Right atrium auricular region (tissue), 2 donors: ENCODE measurements at places on chromosomes 3 and 15.

- no peak for DNase-seq
Measured at GRCh38 chr3:64048631-64049061, 25.4 kb upstream of the PSMD6 start.

GRCh38 chr3:152300029-152300731, 31.5 kb downstream of the MBNL1 start:
- no peak for DNase-seq

- DNase-seq: no peak
Measured at GRCh38 chr3:46932455-46933225, 43.9 kb downstream of the CCDC12 start.

GRCh38 chr3:32442766-32443165, 51.1 kb downstream of the CMTM7 start:
- DNase-seq: no peak

GRCh38 chr3:126269354-126269753, 87.9 kb downstream of the KLF15 start:
- no peak for DNase-seq

DNA sequence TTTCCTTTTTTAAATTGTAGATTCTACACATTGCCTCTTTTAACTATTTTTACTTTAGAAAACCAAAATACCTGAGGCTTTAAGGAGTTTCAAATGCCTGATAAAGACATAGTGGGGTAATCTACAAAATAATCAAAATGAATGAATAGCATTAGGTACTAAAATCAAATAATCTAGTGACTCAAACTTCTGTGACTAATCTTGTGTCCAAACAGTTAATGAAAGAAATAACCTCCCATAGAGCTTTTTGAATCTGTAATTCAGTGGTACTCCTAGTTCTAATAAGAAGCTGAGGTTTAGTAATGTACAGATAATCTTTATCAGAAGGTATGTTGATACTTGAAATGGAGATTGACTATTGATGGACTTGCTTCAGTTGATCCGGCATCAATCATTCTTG, 53.0 kb downstream of the DTWD1 start:
- DNase-seq: no peak

DNA sequence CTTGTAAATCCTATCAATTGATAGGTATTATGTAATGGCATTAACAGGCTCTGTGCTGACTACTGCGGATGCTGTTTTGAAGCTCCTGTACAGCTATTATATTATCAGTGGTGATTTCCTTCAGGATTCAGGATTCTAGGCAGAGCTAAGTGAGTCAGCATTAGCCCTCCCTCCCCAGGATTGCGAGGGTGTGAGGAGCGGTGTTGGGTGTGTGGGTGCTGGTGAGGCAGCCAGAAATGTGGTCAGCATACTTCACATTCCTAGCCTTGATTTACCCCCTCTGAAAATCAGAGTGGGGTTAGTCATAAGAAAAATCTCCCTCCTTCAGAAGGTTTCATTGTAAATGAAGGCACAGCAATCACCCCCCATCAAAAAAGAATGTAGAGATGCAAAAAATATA, 72.5 kb downstream of the SNTN start:
- no peak for DNase-seq

DNA sequence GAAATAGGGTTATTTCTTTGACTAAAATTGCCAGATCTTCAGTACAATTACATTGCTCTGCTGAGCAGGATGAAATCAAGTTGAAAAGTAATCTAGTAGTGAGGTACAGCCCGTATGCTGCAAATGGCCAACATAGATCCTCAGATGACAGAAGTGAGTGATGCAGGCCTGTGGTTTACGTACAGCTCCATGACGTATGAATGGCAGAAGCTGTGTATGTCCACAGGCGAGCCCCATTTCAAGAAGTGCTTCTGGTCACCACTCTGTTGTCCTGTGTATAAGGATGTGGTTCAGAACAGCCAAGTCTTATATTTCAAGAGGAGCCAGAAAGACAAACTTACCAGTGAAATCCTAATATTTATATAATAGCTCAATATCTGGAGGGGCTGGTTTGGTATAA, 9.2 kb downstream of the CD86 start:
- DNase-seq: no peak

- DNase-seq: no peak
Measured at GRCh38 chr3:196195664-196196265, 15.4 kb downstream of the ZDHHC19 start.

DNA sequence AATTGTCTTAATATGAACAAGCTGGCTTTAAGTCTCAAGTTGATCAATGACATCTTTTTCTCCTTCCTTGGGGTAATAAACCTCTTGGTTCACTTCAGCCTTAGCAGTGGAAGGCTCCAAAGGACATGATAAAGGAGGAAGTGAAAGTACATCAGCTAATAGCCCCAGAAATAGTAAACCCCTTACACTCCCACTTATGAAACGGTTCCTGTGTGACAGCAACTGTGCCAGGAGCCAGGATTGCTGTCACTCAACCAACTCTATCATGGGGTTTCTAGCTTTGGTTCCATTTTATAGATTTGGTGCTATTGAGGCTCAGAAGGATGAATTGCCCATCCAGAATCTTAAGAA, 216.7 kb downstream of the ABHD5 start:
- no peak for DNase-seq

- no peak for DNase-seq
Measured at GRCh38 chr15:48751595-48751994, 59.3 kb downstream of the CEP152 start.

DNA sequence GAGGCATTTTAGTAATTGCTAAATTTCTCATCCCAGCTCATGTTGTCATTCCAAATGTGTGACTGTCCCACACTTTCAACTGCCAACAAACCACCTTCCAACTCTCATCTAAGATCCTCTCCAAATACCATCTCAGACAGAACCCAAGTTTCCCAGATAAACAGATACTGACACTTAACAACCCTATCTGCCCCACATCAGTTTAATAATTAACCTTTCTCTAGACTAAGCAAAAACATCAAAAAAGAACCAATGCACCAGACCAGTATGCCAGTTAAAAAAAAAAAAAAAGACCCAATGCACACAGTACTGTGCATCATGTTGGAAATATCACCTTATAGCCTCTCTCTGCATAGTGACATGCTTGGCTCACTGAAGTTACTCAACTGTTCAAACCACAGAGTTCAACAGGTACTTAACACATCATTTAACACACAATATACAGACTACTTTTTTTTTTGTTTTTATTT, 5.5 kb downstream of the SFMBT1 start:
- DNase-seq: no peak

DNA sequence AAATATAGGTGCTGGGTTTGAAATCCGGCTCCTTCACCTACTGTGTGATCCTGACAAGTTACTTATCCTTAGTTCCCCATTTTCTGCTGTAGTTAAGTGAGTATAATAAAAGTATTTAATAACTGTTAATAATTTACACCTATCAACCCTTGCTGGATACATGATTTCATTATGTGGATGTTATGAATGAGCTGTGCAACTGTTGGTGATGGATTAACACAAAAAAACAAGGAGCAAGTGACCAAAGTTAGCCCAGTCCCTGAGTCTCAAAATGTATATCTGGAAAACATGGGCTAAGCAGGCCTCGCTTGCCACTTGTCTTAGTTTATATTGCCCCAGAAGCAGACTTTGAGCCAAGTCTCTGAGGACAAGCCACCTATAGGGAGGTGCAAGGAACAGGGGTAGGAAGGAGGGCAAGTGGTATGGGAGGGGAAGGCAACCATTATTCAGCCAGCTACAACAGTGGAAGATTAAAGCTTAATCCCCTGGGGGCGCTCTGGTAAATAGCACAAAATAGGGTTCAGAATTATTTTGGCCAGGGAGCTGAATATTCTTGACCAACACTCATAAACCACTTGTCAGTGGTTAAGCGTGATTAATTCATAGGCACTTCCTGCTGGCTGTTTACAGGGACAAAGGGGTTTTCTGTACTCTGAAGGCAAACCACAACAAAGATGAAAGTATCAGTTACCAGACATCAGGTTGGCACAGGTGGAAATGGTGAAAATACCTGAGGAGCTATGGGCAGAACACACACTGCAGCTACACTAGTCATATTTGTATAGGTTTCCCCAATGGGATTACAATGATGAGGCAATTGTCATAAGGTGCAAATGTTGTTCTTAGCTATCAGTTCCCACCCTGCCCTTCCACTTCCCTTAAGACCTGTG, 76.2 kb downstream of the TRIM42 start:
- no peak for DNase-seq

GRCh38 chr3:10162185-10162584, 2.5 kb upstream of the IRAK2 start:
- no peak for DNase-seq

- peak; percentile 68 for DNase-seq
Measured at GRCh38 chr15:75452865-75453702, 1.6 kb upstream of the SIN3A start.

DNA sequence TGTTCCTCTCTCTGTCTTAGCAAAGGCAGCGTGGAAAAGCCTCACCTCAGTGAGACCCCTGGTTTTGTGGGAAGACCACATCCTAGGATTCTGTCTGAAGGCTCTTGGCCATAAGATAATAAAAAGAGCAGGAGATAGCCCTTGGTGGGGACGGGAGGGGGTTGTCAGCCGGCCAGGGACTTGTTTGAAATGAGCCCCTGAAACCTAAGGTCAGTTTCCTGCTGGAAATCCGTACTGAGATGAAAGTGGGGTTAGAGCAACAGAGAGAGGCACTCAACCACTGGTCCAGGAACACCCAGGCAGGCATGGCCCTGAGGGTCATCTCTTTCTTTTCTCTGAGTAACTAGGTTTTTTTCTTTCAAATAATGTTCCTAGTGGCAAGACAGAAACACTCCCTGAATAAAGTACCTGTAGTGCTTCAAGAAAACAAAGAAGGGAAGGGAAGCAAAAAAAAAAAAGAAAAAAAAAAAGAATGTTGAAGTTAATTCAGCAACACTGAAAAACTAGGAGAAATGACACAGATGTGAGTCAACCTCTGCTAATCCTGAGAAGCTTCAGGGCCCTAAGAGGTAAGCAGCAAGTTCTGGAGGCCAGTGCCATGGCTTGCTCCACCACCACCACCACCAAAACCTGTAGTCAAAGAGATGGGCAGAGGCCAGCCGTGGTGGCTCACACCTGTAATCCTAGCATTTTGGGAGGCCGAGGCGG, 3.2 kb downstream of the ITGB5 start:
- no peak for DNase-seq

- no peak for DNase-seq
Measured at GRCh38 chr3:102302020-102302419, 132.8 kb upstream of the ZPLD1 start.

- DNase-seq: no peak
Measured at GRCh38 chr15:90248789-90249202, 560 bp upstream of the TTLL13 start.

DNA sequence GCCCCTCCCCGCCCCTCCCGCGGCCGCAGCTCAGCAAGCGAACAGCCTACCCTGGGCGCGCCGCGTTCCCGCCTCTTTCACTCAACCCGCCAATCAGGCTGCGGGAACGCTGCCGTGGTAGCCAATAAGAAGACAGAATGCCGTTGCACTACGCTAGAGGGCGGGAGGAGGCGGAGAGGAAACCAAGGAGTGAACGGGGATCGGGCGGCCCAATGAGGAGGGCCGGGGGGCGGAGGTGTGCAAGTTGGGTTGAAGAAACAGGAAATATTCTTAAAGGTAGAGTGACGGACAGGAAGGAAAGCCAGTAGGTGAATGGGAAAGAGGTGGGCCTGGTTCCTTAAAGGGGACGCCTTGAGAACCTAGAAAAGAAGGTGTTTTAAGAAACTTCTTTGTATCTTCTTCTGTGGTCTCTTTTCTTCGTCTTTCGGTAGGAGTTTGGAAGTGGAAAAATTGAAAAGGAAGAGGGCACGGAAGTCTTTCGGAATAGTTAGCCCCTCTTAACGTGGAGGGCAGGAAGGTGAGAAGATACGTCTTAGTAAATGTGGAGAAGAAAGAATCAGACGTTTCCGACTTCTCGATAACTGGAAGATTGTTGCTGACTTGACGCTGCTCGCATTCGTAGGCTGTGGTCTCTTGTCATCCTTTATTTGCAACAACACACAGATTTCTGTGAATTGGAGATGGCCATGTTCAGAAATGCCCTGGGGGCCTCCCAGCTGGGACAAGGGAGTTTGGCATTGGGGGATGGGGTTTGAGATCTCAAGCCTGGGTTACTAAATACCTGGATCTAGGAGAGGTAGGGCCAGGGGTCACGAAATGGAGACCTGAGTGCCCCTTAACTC, 437 bp upstream of the USF3 start:
- peak; percentile 100 for DNase-seq

GRCh38 chr3:154955907-154956533, 124.1 kb upstream of the MME start:
- DNase-seq: no peak

GRCh38 chr15:51062736-51063135, 32.0 kb downstream of the TNFAIP8L3 start:
- DNase-seq: no peak

- DNase-seq: no peak
Measured at GRCh38 chr15:62826561-62826960, 216.0 kb upstream of the TPM1 start.

DNA sequence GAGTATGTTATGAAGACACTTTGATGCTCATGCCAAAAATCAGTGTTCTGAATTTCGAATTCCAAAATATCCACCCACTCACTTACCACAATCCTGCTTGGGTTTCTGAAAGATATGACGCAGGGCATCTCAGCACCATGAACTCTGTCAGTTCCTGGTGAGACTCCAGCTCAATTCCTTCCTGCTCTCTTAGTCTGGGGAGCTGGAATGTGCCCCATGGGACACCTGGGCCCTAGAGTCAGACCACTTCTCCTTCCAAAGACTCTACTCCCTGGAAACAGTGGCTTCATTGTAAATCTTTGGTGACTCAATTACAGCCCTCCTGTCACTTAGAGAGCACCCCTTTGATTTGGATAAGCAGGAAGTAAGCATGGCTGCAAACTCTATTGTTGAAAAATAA, 50.5 kb downstream of the CD86 start:
- DNase-seq: no peak

GRCh38 chr3:183857863-183858262, 26.8 kb downstream of the PARL start:
- DNase-seq: no peak

DNA sequence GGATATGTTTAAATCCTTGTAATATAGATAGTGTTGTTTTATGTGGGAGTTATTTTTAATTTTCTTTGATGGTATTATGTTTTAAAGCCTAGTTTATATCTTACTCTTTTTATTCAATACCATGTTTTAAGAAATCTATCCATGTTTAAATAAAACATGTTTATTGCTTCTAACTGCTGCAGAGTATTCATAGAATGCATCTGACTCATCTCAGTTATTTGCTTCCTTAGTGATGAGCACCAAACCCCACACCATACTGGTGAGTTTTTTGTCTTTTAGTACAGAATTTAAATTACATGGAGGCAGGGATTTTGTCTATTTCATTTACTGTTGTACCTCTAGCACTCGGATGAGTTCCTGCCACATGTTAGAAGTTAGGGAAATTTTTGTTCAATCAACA, 209.2 kb downstream of the NSUN3 start:
- DNase-seq: no peak

DNA sequence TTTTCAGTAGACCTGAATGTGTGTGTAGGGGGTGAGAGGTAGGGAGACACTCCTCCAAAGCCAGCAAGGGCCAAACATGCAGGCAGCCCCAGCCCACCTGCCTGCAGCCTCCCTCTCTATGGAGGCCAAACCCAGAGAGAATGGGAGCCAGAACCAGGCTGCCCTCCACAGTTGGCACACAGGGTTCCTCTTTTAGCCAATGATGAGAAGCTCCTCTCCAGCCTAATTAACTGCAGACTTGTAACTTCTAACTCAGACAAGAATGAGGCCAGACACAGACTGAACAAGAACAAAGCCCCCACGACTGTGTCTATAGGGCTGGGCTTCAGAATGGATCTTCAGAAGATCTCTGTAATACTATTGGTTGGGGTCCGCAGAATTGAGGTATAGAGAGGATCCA, 12.3 kb upstream of the TLE3 start:
- no peak for DNase-seq
